Choroid plexus epithelial cell (primary cell): ENCODE measurements at places on chromosomes 3 and 15.

DNA sequence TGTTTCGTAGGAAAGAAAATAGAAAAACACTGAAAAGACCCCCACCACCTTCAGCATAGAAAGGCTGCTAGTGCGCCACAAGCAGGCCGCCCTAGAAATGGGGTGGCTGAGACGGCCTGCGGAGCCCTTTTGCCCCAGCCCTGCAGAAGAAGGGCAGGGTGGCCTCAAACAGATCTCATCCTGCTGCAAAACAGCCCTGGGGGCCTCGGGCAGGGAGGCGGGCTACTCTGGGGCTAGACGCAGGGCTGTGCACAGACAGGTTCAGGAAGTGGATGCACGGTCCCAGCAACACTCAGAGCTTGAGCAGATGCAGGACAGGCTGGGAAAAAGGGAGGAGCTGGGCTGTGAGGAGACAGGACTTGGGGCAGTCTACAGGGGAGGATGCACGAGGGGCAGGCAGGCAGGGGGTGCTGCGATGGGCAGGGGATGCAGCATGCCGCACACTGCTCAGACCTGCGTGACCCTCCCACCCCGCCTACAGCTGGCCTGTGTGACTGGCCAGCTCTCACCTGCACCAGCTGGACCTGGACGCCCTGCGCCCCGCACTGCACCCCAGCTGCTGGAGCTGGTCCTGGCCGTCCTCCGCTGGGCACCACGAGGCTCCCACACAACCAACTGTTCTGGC, 34.3 kb downstream of the ZXDC start:
- no peak for DNase-seq

DNA sequence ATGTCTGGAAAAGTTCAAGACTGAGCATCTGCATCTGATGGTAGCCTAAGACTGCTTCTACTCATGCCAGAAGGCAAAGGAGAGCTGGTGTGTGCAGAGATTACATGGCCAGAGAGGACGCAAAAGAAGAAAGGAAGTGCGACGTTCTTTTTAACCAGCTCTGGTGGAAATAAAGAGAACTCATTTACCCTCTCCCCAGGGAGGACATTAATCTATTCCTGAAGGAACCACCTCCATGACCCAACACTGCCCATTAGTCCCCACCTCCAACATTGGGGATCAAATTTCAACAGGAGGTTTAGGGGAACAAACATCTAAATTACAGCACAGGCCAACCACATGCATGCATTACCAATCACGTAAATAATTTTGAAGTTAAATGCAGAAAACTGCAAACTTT, 1.5 kb upstream of the NCK1 start:
- peak; percentile 13 for DNase-seq

DNA sequence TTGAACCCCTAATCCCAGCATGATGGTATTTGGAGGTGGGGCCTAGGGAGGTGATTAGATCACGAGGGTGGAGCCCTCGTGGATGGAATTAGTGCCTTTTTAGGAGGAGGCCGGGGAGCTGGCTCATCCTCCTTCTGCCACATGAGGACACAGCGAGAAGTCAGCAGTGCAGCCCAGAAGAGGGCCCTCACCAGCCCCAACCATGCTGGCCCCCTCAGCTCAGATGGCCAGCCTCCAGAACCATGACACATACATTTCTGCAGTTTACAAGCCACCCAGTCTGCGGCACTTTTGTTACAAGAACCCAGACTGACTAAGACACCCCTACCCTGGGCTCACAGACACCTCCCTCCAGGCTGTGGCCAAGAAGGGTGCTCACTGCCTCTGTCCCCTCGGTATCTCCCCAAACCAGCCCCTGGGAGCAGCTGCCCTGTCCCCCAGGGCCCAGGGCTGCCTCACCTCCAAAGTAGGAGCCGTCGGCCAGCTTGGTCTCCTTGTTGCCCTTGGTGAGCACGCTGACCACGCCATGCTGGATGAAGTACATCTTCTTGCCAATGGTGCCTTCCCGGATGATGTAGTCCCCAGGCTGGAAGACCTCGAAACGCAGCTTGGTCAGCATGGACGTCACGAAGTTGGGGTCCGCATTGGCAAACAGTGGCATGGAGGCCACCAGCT, 44.1 kb downstream of the HCN4 start:
- DNase-seq, result no peak

GRCh38 chr3:55180161-55180560, 252.3 kb upstream of the LRTM1 start:
- DNase-seq, result no peak

DNA sequence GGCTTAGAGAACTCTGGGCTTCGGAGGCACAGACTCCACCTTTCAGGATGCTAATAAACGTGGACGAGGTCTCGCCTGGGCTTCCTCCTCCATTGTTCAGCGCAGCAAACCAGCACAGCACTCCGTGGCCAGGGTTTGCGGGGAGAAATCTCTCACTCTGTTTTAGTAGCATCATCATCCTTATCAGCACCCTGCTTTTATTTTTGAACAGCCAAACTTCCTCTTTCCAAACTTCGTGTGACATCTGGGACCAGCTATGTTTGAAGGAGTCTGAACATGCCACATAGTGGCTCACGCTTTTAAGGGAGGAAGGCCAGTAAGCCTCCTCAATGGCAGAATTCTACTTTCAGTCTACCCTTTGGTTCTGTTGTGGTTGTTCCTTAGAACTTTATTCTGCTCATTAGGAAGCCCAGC, 149.0 kb downstream of the PGPEP1L start:
- DNase-seq, result no peak

- DNase-seq, result no peak
These were observed 17.8 kb upstream of the MCCC1 start for GRCh38 chr3:183117056-183117455.

DNA sequence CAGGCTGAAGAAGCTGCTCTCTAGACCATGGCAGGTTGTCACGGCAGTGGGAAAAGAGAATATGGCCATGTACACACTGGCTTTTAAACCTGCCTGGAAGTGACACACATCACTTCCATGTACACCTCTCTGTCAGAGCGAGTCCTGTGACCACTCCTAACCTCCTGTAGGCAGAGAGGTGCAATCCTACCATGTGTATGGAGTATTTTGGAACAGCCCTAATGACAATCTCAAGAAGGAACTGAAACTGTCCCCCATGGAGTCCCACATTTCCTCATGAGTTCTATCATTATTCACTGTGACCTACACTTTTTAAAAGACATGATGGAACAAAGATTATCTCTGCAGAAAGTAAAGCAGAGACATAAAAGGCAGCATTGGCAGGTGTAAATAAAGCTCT, 153.4 kb upstream of the PFN2 start:
- no peak for DNase-seq

DNA sequence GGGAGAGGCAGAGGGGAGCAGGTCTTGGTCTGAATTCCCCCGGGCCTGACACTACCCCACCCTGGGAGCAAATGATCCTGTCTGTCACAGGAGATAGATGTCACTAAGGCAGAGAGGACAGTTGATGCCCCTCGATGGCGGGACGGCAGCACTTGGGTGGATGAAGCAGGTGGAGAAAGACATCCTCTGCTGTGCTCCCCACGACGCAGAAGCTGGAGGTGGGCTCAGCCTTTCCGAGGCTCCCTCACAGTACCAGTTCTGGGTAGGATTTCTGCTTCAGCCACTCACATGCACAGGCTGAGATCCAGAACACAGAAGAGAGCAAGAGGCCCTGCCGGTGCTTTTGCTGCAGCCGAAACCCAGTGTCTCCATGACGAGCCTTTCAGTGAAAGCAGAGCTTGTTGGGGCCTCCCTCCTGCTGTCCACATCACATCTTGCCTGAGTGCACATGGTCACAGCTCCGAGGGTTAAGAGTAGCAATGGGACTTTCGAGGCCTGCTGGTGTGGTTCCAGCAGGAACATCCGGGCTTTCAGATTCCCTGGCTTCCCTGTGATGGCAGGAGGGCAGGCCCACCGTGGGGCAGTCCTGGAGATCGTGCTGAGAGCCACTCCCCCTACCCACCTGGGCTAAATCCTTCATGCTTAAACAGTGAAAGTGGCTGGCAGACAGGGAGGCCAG, 107.3 kb upstream of the PRR20G start:
- no peak for DNase-seq

GRCh38 chr3:88151358-88151757, 1.6 kb downstream of the C3orf38 start:
- peak; percentile 36 for DNase-seq

GRCh38 chr15:42999201-42999779, 78.7 kb upstream of the TTBK2 start:
- DNase-seq, result peak; percentile 8

GRCh38 chr3:150913133-150913922, 8.1 kb upstream of the MINDY4B start:
- peak; percentile 8 for DNase-seq

DNA sequence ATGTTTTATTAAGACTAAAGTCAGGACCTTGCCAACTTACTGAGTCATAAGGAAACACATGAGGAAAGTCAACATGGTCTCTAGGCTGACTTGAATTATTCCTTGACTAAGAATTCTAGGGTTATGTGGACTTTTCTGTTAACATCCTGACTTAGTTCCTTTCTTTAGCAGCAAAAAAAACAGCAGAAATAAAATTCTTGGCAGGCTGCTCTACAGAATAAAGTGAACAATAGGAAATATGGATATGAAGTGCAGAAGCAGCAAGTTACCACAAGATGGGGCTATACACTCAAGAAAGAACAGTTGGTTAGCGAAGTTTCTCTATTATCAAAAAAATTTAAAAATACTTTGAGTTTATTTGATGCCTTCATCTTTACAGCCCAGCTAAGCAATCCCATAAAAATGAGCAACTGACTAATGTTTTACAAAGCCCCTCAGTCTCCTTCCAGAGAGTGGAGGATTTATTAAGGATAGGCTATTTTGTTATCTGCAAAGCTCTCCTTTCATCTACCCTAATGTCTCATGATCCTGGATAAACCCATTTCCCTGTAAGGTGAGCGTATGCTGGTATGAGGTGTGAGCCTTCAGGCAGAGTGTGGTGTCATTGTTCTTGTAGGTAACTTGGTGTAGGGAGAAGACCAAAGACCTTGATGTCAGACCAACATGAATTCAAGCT, 23.1 kb upstream of the MCCC1 start:
- peak; percentile 82 for DNase-seq

DNA sequence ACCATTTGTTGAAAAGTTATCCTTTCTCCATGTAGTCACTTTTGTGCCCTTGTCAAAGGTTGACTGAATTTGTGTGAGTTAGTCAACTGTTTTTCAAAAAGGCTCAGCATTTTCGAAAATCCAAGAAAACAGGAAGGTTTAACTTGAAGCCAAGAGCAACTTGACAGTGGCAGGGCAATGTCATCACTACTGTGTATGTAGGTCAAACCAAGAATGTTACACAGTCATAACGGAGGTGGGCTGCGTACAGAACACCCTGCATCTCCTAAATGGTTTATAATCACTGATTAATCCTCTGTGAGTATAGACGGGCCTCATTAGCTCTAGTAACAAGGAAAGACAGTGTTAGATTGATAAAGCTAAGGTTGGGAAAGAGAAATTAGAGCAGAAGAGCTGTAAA, 1064.9 kb downstream of the FHIT start:
- DNase-seq, result no peak

GRCh38 chr15:100777821-100778220, 101.8 kb upstream of the ALDH1A3 start:
- no peak for DNase-seq

DNA sequence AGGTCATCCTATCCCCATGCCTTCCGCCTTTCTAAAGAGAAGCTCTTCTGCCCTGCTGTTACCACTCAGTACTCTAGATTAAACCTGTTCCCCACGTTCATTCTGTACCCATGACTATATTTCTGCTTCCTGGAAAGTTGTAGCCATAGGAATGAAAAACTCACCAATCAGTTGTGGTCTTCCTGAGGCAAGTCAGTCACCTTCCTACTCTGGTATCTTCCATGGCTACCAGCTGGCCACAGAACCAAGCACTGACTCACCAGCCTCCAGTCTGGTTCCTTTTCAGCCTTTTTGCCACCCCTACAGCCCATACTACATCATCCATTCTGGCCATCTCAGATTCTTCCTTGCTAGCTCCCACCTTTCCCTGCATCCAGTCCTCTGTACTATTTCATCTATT, 46.4 kb downstream of the TMEM44 start:
- DNase-seq, result peak; percentile 71

DNA sequence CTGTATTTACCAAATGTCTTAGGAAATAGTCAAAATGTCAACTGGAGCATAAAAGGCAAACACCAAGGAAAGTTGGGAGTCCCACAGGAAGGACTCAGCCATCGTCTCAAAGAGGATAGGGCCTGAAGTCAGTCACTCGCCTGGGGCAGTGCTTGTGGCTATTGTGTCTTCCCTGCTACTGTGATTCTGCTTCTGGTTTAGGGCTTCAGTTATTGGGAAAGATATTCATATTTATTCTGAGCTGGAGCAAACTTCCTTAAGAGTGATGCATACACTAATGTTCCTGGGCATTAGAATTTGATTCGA, 118.1 kb downstream of the EDEM1 start:
- DNase-seq, result no peak

- no peak for DNase-seq
These were observed 31.3 kb upstream of the PSTPIP1 start for GRCh38 chr15:76963596-76963995.

DNA sequence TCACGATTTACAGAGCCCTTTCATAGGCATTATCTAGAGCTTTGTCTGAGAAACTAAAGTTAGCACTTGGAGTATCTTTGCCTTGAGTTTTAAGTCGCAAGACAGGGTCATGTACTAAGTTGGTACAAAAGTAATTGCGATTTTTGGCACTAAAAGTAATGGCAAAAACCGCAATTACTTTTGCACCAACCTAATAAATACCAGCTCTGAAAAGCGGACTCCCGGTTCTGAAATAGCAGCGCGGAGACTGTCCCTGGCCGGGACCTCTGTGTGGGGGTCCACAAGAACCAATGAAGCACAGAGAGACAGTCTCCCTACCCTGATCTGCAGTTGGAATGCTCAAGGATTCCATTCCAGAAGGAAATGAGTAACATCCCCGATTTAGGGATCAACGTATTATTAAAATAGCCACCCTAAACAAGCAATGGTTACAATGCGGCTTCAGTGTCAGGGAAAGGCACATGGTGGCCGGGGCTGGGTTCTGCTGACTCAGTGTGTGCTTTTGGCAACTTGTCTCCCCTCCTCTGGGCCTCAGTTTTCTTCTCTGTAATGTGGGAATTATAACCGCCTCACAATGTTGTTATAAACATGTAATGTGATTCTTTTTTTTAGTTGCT, 150.3 kb upstream of the MCTP2 start:
- no peak for DNase-seq

DNA sequence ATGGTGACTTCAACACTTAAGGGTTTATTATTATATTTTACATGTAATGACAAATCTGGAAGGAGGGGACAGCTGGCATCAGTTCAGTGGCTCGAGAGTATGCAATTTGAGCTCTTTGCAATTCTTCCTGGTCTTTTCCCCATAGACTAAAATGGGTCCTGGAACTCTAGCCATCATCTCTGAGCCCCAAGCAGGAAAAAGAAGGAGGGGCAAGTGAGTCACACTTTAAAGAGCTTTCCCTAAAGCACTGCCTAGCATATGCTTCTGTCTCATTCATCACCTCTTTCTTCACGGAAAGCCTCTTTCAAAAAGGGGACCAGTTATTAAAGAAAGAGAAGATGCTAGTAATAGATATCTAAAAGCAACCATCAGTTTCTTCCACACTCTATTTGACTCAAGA, 466.3 kb downstream of the ZIC1 start:
- DNase-seq, result no peak
